Neural progenitor cell (in vitro differentiated cells): ENCODE measurements at places on chromosomes 2 and 18. TPM values are rescaled to one million over a fixed set of nuclear protein-coding genes. Genes with fewer than 3 reads are reported as not detected.

The CHN1 gene
- total RNA-seq: 45.0 and 46.6 TPM in 2 replicates

The ALLC gene
- not detected in 2 replicates for total RNA-seq

The SLC14A1 gene
- total RNA-seq: not detected in 2 replicates

- H3K27me3 ChIP-seq: no peaks in the 10 kb centered on the region
- no peak for DNase-seq
- H3K27ac ChIP-seq: no peak overlapping the region
- no peaks in the 10 kb centered on the region for H3K4me1 ChIP-seq
- H3K36me3 ChIP-seq: no peaks in the 10 kb centered on the region
Measured at GRCh38 chr18:40431071-40431985, 1523.7 kb upstream of the PIK3C3 start.

DNA sequence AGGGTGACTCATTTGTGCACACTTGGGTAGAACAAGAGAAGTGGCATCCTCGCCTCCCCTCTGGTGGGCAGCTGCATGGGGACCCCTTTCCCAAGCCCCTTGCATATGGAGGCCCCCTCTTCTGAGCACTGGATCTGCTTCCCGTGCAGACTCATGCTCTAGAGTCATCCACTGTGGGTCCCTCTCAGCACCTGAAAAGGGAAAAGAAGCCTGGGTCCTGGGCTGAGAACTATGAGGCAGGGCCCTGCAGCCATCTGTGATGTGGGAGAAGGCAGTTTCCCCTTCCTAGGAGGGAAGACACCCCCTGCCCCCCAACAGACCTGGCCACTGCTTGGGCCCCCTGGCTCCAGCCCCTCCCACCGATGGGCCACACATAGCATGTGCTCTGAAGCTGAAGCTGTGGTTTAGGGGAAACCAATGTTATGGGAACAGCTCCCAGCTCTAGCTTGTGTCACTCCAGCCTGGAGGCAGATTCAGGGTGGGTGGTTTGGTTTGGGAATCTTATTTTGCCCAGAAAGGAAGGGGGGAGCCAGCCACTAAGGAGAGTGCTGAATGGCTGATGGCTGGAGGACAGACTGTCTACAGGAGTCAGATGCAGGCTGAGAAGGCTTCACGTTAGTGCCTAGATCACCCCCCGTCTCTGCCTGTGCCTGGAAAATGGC is 172.8 kb downstream of the GLI2 start:
- H3K4me3 ChIP-seq: no peak overlapping the region
- peaks cover 20% of the 10 kb centered on the region for H3K4me1 ChIP-seq
- no peak for DNase-seq
- H3K27me3 ChIP-seq: no peaks in the 10 kb centered on the region
- H3K36me3 ChIP-seq: no peaks in the 10 kb centered on the region
